ENCODE measurements at places on chromosomes 7 and 10.
A peak's percentile ranks its signal among the peaks of the same experiment; 100 is the strongest.

DNA sequence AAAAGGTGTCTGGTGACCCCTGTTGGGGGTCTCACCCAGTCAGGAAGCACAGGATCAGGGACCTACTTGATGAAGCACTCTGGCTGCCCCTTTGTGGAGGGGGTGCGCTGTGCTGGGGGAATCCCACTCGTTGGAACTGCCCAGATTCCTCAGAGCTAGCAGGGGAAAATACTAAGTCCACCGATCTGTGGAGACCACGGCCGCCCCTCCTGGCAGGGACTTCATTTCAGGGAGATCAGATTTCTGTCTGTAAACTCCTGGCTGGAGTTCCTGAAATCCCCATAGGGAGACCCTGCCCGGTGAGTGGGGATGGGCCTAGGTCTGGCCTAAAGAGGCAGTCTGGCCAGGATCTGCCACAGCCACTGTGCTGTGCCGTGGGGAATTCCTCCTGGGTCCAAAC lies 79.3 kb upstream of the ADCY1 start:
- no peak for DNase-seq

DNA sequence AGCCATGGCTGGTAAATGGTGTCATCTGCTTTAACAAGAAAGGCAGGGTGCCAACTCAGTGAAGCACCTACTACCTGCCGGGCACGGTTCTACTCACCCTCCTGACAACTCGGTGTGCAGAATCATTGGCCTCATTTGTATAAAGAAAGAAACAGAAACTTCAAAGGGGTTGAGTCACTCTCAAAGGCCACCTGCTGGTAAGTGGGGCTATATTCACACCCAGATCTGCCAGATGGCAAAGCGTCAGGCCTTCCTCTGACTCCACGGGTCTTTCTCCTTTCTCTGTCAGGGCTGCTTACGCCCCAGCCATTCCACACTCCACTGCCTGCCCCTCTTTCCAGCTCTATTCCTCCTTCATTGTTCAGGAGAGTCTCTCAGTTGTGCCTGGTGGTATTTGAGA lies 309.2 kb downstream of the GFRA1 start:
- peak; percentile 82 for DNase-seq

- no peak for DNase-seq
Observed at GRCh38 chr7:68306692-68307107, 1291.6 kb upstream of the AUTS2 start.

GRCh38 chr7:143495851-143496250 lies 18.2 kb downstream of the TAS2R41 start:
- no peak for DNase-seq

DNA sequence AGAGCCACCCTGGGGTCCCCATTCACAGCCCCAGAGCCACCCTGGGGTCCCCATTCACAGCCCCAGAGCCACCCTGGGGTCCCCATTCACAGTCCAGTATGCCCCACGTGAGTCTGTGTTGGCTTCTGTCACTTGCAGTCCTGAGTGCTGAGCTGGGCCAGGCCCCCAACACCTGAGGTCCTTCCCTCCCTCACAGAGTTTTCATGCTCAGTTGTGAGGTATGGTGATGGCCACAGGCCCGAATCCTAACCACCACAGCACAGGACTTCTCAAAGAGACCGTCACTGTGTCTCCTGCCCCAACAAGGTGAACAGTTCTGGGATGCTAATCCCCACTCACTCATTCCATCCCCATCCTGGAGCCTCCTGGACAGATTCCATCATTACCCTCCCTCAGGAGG lies 239.2 kb downstream of the PTPRN2 start:
- DNase-seq = no peak

GRCh38 chr7:107660381-107661080 lies at the start of gene SLC26A4:
TSS of gene SLC26A4 (plus strand) at chr7:107660828. CDS start at chr7:107661642, 814 bp downstream.
- no peak for DNase-seq

DNA sequence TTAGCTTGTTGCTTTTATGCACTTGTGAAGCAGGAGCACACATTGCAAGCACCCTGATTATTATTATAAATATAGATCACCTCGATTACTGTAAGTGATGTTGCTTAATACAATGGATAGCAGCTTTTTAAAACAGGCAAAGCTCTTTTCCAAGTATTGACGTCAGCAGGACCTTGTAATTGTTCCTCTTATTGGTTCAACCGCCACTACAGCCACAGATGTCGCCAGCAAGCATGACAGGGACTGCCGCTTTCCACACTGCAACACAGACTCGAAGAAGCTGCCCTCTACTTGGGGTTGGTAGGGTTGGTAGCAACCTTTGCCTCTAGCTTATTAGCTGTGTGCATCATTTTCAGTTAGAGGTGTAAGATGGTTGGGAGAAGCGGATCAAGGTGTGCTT lies 167.6 kb downstream of the ZNF365 start:
- DNase-seq = no peak

DNA sequence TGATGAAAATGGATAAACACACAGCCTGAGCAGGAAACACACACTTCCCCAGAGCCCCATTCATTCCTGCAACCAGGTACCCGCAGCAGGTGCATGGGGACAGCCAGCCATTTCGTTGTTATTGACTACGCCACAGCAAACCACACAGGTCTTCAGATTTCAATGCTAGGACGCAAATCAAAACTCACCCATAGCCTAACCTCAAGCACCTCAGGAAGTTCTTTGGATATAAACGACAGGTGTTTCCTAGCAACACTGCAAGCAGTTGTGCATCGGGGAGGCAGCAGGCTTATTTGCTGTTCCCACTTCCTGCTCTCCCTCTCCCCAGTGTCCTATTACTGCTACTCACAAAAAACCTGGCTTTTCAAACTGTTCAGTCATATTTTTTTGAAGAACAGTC lies 176.5 kb upstream of the FRMD4A start:
- DNase-seq = peak; percentile 86

- DNase-seq = no peak
Observed at GRCh38 chr10:116771101-116771958, 29.0 kb upstream of the HSPA12A start.

DNA sequence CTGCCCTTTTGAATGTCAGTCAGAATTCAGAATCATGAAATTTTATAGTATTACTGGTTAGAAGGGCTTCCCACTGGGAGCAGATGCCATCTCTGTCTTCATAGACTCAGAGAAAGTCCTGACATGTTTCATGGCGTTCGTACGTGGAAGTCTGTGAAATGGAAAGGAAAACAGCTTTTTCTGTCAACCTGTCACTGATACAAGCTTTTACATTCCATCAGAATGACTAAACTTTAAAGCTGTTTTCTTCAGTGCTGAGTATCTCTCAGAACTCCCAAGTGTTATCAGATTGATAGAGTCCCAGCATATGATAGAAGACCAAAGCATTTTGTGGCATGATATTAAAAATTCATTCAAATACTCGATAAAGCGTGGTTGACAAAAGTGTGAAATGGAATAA lies 726.7 kb upstream of the GALNT17 start:
- no peak for DNase-seq

DNA sequence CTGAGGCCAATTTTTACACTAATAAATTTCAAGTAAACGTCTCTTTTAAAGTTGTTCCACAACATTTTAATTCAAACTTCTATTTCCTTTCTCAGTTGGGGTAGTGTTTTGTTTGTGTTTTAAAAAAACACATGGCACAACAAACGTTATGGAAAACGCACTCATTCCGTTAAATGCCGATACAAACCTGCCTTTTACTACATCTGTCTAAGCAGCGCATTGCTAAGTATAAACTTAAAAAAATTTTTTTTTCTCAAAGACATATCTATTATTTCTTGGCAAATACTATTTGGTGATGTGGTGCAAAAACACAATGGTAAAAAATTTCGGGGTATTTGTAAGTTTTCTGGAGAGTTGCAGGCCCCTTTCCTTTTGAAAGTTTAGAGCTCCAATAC lies 1.4 kb downstream of the SKIDA1 start:
- DNase-seq = no peak

DNA sequence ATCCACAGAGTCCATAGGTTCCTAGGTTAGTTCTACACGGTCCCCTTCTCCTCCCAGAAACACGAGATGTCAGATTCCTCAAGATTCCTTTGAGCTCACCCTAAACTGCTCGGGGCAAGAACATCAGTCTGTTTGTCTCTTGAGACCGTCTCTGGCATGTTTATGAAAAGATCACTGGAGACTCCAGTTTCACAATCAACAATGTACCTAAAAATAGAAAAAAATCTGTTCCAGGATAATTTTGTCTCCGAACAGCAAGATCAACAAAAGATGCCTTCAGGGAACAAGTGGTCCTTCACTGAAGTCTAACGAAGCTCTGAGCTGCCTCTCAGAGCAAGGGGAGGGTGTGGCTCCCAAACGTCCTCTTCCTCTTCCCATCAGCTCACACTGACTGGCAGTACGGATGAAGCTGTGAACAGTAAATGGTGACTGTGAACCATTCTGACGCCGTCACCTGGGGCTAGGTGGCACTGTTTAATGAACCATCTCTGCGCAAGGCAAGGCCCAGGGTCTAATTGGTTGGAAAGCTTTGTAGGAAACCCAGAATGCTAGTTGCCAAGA lies 156.2 kb upstream of the LYZL1 start:
- no peak for DNase-seq

DNA sequence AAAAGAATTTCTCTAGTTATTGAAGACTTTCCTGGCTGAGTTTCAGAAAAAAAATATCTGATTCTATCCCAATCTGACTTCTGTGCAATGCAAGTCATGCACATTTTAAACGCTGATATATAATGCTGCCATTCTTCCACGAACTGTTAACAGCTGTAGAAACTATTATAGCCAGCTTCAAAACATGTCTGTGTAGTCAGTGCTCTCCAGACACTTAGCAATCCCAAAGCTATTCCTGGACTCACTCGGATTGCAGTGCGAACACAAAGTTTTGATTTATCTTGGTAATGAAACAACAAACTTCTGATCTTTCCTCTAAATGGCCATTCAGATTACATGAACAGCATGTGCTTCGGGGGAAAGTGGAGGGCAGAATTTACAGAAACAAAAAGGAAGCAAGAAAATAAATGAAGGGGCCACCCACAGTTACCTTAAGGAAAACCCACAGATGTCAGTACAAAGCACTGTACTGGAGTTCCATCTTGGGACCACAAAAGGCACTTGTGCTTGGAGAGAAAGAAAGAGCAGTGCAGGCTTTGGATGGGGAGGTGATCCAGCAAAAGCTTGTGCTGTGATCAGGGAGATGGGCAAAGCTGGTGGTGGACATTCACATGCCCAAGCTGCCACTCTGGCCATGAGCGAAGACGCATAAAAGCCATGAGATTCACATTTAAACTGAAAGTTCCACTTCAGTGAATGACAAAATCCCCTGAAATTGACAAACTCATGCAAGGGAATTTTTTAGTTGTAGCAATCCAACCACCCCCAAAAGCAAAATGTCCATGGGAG lies 32.1 kb upstream of the ADO start:
- DNase-seq = no peak

DNA sequence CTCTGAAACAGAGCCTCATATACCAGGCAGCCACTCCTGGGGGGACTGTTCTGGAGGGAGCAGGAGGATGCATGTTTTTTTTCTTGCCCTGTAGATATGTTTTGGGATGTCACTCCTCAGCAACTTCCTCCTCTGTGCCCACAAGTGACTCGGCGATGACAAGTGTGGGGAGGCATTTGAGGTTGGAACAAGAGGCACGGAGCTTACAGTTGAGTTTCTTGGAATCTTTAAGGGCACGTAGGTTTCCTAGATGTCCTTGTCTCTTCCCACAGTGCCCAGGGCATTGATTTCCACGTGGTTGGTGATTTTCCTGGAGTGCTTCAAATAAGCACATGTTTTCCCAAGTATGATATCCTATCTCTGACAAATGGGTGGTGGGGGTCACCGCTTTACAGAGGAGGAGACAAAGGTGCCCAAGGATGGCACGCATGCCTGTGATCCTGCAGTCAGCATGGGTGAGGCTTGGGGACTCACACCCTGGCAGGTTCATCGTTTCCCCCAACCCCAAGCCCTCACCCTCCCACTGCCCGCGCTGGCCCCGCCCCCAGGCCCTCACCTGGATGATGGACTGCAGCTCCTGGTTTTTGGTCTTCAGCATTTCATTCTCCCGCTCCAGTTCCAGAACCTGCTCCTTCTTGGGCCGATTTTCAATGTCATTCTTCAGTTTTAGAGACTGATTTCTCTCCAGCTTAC lies 95.2 kb upstream of the GNA12 start:
- no peak for DNase-seq

DNA sequence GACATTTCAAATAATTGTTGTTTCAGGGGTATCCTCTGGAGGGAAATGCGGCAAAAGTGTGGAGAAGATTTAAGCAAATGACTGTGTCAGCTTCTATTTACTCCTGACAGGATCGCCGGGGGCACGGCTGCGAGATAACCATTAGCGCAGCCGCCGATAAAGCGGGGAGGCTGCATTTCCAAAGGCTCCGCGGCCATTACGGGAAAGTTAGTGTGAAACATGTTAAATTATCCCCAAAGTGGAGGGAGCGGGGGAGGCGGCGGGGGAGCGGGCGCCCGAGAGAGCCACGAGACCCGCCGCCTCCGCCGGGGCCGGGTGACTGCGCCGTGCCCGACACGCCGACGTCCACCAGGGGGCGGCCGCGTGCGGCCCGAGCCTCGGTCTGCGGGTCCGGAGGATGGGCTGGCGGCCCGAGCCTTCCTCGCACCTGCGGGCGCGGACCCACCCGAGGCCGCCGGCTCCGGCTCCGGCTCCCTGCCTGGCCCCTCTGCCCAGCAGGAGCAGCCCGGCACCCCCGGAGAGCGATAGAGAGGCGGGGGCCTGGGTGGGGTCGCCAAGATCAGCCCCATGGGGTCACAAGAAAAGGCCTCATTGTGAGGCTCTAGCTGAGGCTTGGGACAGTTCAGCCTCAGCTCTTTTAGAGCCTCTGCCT lies 74.4 kb upstream of the PAX2 start:
- DNase-seq = peak; percentile 59

DNA sequence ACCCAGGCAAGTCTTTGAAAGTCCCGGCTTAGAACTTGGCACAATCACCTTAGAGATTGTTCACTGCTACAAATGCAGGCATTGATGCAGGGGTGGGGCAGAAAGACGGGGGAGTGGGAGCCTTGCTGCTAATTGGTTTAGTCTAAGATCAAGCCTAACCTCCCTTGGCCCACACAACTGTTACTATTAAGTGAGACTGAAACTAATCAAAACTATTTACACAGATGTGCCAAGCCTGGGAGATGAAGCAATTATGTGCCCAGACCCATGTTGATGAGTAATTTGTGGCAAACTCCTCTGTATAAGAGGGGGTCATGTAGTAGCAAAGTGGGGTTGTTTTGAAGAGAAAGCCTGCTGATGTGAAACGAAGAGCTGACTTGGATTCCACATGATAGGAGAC lies 178.2 kb upstream of the ITGB1 start:
- no peak for DNase-seq

GRCh38 chr7:104627516-104627915 lies 299.1 kb downstream of the LHFPL3 start:
- DNase-seq = peak; percentile 47

DNA sequence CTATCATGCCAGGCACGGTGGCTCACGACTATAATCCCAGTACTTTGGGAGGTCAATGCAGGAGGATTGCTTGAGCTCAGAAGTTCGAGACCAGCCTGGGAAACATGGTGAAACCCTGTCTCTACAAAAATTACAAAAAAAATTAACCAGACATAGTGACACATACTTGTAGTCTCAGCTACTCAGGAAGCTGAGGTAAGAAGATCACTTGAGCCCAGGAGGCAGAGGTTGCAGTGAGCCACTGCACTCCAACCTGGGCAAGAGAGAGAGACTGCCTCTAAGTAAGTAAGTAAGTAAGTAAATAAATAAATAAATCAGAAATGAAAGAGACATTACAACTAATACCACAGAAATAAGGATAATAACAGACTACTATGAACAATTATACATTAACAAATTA lies 36.2 kb downstream of the PDLIM1 start:
- DNase-seq = no peak

Data from MM.1S (cell line).